ENCODE measurements at places on chromosomes 11 and 22. TPM values are rescaled to one million over a fixed set of nuclear protein-coding genes. Genes with fewer than 3 reads are reported as not detected.

Gene PIK3C2A
- total RNA-seq = 27.7 TPM

Gene SLCO2B1
- not detected for total RNA-seq

GRCh38 chr11:125994509-125994908 lies 48.7 kb downstream of the VSIG10L2 start:
- peaks cover 29% of the 10 kb centered on the region for H3K27me3 ChIP-seq
- no peaks in the 10 kb centered on the region for H3K36me3 ChIP-seq
- peaks cover 10% of the 10 kb centered on the region for H3K4me1 ChIP-seq
- H3K27ac ChIP-seq = no peak overlapping the region
- H3K4me3 ChIP-seq = no peak overlapping the region

DNA sequence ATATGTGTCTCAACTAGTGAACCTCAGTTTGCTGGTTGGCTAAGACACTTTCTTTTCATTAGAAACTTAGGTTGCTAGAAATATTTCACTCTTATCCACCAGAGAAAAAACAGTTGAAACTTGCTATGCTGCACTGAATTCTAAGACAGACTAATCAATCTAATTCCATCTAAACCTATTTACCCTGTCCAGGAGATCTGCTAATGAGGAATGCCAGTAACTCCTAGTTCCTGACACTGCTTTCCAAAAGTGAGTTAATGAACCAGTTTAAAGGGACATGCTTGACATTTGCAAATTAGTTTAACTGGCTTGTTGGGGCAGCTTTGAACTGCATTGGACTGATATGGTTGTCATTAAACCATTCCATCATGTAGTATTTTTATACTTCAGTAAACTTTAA lies 258.5 kb downstream of the CNTN5 start:
- no peaks in the 10 kb centered on the region for H3K4me1 ChIP-seq
- H3K27me3 ChIP-seq = no peaks in the 10 kb centered on the region
- H3K36me3 ChIP-seq = no peaks in the 10 kb centered on the region
- DNase-seq = no peak
- H3K27ac ChIP-seq = no peak overlapping the region

Gene KDM4E
- not detected for total RNA-seq

Gene SLC1A2
- not detected for total RNA-seq

- no peak for DNase-seq
- no peaks in the 10 kb centered on the region for H3K27me3 ChIP-seq
- no peak overlapping the region for H3K4me3 ChIP-seq
- H3K4me1 ChIP-seq = peaks cover 5% of the 10 kb centered on the region
These were observed 25.7 kb upstream of the CDC42EP2 start for GRCh38 chr11:65288706-65289536.

GRCh38 chr11:24709928-24710565 lies 213.2 kb downstream of the LUZP2 start:
- H3K4me1 ChIP-seq = no peaks in the 10 kb centered on the region
- H3K4me3 ChIP-seq = no peak overlapping the region
- H3K27me3 ChIP-seq = no peaks in the 10 kb centered on the region
- DNase-seq = no peak
- H3K27ac ChIP-seq = no peak overlapping the region
